ENCODE measurements at places on chromosomes 6 and 20.

DNA sequence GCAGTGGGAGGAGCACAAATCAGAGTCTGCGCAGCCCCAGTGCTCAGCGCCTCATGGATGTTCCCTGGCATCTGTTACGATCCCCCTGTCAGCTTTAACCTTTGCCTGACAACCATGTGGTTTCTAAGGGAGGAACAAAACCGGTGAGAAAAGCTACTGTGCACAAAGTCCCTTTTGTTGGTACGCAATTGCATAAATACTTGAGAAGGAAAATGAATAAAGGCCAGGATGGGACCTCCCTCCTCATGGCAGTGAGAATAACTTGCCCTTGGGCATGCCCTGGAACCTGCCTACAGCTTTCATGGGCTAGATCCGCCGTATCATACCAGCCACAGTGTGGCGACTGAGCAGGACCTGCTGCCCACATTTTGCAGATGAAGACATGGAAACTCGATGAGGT, 81.0 kb downstream of the RIN2 start:
- DNase-seq: no peak

DNA sequence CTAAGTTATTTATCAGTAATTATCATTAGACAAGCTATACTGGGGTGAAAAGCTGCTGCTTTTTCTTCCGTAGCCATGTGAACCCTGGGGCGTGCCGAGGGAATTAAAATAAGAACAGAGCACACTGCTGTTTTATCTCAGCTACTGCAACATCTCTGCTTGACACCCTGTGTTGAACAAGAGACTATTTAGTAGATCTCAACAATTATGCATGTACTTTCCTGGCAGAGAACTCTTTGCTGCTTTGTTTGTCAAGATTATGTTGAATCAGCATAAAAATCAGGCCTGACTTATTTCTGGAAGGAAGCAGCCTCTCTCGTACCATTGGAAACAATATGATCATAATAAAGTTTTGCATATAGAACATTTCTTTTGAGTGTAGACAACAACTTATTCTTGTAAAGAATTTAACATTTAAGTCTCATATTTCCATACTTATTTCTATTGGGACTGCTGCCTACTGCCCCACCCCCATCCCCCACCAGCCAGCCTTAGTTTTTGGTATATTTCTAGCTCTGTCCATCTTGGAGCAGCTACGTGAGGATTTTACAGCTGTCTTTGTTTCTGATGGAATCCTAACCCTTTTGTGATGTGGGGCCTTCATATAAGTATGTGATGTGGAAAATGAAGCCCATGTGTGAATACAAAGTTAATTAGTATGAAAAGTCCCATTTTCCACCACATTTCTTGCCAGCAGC, 1011.4 kb downstream of the KIF16B start:
- DNase-seq: no peak

DNA sequence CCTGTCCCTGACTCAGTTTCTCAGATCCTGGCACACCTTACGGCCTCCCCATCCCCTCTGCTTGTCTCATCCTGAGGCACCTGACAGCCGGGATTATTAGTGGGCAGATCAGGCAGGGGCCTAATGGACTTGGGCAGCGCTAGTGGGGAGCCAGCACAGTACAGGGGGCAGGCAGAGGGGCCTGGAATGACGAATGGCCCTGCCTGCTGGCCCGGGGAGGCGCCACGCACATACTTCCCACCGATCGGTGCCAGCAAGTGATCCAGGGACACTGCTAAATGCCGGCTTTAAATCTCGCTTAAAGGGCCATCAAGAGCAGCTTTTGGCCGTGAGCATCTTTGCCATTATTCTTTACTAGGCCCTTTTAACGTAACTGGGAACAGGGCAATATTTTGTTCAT, 188.4 kb downstream of the DHX35 start:
- DNase-seq: no peak

DNA sequence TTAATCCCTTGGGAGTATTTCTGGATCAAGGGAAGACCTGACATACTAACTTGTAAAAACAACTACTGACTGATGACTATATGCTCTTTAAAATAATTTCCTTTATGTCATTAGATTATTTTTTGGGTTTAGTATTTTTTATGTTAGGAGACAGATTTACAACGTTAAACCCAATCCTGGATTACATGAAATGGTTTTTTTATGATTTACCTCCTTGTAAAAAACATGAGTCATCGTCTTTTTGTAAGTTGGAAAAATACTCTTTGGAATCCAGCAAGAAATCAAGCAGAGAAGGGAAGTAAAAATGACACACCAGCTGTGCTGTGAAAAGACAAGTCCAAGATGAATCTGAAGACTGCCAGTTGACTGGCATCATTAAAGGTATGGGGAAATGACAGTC, 6.7 kb downstream of the STK4 start:
- no peak for DNase-seq

DNA sequence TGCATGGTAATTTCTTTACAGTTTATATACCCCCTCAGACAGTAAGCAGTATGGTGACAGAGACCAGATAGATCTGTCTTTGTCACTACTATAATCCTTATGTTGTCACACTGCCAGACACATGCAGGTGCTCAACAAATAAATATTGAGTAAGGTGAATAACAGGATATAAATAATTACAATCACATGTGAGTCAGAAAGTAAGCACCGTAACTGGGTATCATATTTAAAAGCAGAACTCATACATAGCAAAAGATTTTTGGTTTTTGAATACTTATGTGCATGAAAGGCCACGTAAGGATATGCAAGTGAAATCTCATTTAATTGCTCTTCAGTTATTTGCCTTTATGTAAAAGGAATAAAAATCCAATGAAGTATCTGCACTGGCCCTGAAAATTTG, 17.4 kb downstream of the CNBD2 start:
- no peak for DNase-seq

DNA sequence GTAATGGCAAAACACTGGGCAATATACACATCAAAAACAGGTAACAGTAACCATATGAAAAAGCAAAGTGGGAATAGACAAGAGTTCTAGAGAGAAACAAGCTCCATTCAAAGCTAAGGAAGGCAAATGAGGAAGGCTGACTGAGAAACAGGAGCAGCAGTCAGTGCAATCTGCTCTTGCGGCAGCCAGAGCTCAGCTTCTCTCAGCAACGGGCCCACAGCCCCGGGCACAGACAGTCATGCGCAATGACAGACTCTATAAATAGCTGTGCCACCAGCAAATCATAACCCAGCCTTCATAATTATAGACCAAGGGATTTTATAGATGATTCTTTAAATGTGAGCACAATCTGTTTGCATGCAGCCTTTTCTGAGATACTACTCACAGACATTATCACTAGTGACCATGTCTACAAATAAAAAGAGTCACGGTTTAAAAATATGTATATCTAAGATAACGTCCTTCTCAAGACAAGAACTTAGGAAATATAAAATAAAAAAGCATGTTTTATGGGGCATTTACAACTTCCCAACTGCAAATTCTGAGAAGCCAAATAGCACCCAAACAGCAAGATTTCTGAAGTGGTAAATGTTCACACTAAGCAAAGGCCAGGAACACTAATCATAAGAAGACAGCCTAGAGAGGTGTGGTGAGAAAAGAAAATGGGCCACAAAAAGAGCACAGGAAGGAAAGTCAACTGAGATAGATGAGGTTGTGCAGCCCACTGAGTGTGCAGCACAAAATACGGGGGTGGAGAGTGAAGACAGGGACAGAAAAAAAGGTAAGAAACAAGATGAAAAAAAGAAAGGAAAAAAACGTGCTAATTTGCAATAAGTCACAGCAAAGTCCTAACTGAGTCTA, 39.9 kb upstream of the BEND6 start:
- DNase-seq: peak; percentile 51

DNA sequence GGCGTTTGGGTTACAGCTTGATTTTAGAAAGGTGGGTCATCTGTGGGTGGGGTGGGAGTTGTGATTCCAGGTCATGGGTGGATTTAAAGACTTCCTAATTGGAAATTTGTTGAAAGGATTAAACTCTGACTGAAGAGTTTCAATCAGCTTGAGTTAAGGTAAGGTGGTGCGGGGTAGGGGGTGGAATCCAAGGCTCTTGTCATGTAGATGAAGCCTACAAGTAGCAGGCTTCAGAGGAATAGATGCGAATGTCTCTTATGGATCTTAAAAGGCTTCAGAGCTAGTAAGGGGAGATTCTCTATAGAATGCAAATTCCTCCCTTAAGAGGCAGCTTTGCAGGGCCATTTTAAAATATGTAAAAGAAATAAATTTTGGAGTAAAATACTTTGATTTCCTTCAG, 645.3 kb downstream of the FRK start:
- no peak for DNase-seq

GRCh38 chr20:18743665-18744440, 69.7 kb upstream of the SCP2D1 start:
- no peak for DNase-seq

- peak; percentile 82 for DNase-seq
Observed at GRCh38 chr20:44174996-44175765, 11.8 kb downstream of the JPH2 start.

GRCh38 chr6:135002229-135002844, 52.3 kb downstream of the HBS1L start:
- DNase-seq: no peak

DNA sequence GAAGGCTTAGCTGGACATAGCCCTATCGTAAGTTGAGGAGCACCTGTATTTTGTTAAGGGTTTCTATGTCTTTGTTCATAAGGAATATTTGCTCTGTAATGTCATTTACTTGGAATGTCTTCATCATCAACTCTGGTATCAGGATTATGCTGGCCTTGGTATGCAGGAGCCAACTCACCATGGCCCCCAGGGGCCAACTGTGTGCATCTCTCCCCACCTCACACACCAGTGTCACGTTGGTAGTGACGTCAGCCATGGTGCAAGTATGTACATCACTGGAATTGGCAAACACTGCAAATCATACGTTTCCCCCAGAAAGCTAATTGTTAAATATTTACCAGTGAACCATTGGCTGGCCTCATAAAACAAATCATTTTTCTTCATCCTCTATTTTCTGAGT, 70.8 kb downstream of the YTHDF1 start:
- no peak for DNase-seq

DNA sequence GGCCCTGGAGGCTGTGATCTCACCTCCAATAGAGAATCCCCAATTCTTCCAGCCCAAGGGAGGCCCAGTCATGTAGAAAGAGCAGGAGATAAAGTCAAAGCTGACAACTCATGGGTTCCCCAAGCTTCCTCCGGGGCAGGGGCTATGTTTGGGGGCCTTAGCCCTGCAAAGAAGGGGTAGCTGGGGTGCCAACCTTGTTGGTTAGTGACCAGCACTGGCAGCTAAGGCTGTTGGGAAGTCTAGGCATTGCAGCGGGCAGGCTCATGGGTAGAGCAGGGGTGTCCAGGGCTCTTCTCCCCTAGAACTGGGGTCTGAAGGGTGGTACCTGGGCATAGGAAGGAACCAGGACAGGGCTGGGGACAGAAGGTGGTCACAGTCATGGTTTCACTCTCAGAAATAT, 36.4 kb downstream of the TGM2 start:
- peak; percentile 8 for DNase-seq

GRCh38 chr6:106377061-106377540, 16.6 kb downstream of the CRYBG1 start:
- no peak for DNase-seq

GRCh38 chr20:16113736-16114135, 459.5 kb downstream of the KIF16B start:
- DNase-seq: no peak

DNA sequence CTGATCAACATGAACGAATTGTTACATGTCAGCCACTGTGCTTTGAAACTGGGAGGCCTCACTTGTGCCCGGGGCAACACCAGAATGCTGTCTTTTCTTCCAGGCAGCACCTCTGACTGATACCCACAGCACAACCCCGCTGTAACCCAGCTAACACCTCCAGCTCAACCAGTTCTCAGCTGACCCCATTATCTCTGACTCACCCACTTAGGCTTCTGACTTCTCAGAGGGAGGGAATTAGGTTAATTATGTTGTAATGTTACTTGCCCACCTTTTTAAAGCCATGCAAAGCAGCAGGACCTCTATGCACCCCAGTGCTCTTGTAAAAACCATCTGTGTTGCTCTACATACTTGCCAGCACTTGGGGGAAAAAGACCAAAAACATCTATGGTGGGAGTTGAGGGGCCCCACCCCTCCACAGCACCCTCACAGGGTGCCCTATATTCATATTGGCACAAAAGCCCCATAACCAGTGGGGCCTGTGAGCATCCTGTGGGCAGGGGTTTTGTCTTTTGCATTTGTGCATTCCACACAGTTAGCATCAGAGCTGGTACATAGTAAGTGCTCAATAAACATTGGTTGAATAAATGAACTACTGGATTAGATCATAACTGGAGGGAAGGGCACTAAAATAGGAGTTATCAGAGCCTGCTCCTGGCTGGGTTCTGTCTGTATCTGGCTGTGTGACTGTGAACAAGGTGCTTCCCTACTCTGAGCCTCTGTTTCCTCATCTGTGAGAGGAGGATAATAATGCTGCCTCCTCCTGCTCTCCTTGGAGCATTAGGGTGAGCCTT, 22.3 kb downstream of the BNIP5 start:
- no peak for DNase-seq

- DNase-seq: no peak
Observed at GRCh38 chr6:34349211-34349610, 43.3 kb downstream of the NUDT3 start.

- DNase-seq: no peak
Observed at GRCh38 chr6:156146891-156147290, 630.3 kb upstream of the ARID1B start.

- no peak for DNase-seq
Observed at GRCh38 chr6:119256978-119257462, 92.5 kb downstream of the MAN1A1 start.

GRCh38 chr6:14440940-14441781, 323.6 kb downstream of the CD83 start:
- peak; percentile 46 for DNase-seq

- DNase-seq: no peak
Observed at GRCh38 chr20:10949930-10950783, 276.4 kb upstream of the JAG1 start.

DNA sequence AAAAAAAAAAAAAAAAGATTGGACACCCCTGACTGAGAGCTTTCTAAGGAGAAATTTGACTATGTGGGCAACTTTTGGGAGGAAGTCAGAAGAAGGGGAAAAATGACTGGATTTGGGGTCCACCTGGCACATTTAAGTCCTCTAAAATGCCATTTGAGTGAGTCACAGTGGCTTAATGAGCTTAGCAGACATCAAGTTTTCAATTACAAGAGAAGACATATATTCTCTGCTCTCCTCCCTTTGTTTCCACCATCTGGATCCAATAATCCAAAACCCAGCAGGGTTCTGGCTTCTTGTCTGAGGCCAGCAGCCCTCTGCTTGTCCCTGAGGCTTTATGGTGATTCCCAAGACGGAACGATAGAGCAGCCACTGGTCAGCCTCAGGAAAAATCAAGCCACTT, 6.9 kb downstream of the PI3 start:
- DNase-seq: no peak

GRCh38 chr6:140909156-140909555, 1223.6 kb upstream of the GJE1 start:
- DNase-seq: no peak

DNA sequence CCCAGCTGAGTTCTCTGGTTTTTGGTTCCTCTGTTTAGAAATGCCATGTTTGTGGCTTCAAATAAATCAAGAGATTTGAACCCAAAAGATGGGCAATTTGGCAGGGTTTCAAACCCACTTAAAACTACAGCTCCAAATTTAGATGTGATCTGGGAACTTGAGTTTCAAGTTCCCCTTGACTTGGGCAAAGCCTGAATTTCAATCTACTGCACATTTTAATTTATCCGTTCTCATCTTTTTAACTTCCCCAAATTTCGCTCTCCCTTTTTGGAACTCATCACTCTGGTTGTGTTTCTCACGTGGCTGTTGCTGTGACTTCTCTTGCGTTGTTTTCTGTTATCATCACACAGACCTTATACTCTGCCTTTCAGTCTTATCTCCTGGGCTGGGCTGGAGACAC, 230.9 kb downstream of the CDC5L start:
- no peak for DNase-seq

GRCh38 chr6:11853678-11854407, 75.2 kb upstream of the ADTRP start:
- DNase-seq: no peak
